HTR-8/SVneo (cell line): ENCODE measurements at places on chromosomes 6 and 20.
A peak's percentile ranks its signal among the peaks of the same experiment; 100 is the strongest.

GRCh38 chr6:44779130-44779826 is 391.8 kb downstream of the CDC5L start:
- DNase-seq, result no peak

GRCh38 chr6:70524721-70525286 is 41.9 kb upstream of the SDHAF4 start:
- no peak for DNase-seq

GRCh38 chr6:146381486-146381885 is 162.1 kb upstream of the RAB32 start:
- DNase-seq, result no peak

GRCh38 chr6:152206072-152206818 is 398.8 kb downstream of the ESR1 start:
- DNase-seq, result peak; percentile 7

GRCh38 chr20:47719625-47720024 is 65.7 kb downstream of the SULF2 start:
- no peak for DNase-seq

DNA sequence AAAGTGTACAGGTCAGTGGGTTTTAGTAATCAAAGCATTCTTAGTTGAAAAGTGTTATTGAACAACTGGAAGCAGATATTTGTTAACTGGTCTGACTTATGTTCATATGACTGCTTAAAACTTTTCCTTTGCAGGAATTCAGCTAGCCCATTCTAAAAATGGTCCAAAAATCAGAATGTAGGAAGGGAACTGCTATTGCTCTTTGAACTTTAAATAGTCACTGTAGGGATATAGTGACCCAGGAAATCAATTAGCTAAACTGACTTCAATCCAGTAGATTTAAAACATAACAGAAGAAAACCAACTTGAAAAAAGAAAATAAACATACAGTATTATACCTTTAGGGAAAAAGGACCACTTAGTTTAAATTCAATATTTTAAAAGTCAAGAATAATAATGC is 25.5 kb downstream of the AKAP12 start:
- DNase-seq, result no peak

GRCh38 chr6:81800666-81801065 is 48.2 kb upstream of the TENT5A start:
- no peak for DNase-seq

DNA sequence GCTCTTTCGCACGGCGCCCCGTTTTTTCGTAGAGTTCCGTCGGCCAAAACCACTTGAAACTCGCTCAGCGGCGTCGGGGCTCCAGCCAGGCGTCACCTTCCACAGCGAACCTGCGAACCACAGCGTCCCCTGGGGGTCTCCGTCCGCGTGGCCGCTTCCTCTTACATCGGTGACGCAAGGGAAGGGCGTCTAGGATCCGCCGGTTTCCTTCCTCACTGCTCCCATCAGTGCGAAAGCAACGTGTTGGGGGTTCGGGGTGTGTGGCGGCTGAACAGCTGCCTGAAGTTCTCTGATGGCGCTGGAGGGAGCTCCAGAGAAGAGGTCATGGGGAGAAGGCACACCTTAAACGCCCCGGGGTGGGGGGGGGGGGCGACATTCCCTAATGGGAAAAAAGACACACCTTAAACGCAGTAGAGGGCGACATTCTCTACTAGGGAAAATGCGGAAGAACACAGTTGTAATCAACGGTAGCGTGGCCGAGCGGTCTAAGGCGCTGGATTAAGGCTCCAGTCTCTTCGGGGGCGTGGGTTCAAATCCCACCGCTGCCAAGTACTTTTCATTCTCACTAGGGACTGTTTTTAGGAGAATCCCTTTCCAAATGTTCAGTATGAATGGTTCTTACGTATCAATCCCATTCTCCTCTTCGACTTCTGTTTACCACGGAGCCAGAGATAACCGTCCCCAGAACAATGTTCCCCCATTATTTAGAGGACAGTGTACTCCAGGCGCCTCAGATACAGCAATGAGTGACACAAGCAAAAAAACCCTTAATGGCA is 16.4 kb downstream of the ZNF311 start:
- peak; percentile 53 for DNase-seq

GRCh38 chr20:1567392-1568162 is 10.1 kb upstream of the SIRPD start:
- peak; percentile 81 for DNase-seq

DNA sequence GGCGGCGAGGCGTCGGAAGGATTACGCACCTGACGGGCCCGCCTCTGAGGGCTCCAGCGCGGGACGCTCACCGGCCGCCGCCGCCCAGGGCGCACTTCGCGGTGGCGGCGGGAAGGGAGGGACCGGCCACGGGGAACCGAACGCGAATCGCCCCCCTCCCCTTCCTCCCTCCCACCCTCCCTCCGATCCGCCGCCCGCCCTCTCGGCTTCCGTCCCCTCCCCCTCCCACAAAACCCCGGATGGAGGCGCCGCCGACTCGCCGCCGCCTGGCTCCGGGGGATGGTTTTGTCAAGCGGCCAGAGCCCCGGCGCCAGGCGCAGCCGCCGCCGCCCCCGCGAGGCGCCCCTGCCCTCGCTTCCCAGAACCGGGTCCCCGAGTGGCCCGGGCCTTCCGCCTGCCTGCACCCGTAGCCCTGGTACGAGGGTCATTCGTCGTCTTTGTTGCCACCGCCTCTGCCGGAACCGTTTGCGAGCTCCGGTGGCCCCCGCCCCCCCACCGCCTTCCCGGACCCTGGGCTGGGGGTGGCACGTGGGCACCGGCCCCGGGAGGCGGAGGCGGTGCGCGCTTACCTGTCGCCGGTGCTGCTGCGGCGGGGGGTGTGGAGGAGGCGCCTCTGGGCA is 398 bp downstream of the ZBTB2 start:
- DNase-seq, result no peak

GRCh38 chr6:51675922-51676275 is 411.5 kb downstream of the PKHD1 start:
- DNase-seq, result no peak

DNA sequence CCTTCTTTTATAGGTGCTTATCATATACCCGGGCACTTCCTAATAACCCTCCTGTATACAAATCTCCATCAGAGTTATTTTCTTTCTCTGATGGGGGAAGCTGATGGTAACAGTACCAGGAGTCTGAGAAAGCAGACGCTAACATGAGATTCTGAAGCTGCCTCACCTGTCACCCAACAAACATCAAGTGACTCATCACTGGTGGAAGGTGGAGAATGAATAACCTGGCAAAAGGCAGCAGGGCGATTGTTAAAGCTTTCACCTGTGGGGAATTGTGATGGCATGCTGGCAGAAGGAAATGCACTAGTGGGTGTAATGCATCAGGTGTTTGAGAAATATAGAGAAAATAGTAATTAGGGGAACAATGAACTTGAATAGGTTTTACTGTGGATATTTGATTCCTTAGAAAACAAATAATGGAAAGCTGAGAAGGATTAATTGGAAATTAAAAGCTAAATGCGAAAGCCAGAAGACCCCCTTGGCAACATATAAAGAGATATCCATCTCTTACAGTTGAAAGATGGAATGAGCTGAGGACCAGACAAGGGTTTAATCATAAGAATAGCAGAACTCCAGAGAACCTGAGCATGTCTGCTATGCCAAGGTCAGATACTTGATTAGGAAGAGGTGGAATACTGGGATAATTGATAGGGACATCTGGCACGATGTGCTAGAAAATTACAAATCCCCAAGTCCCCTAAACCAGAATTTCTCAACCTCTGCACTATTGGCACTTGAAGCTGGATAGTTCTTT is 517.1 kb downstream of the PKHD1 start:
- no peak for DNase-seq

- DNase-seq, result no peak
These were observed 129.5 kb downstream of the NFATC2 start for GRCh38 chr20:51412951-51413481.

GRCh38 chr6:121816906-121817540 is 381.6 kb downstream of the GJA1 start:
- no peak for DNase-seq

GRCh38 chr6:3058957-3059356 is 9.3 kb upstream of the RIPK1 start:
- DNase-seq, result no peak

DNA sequence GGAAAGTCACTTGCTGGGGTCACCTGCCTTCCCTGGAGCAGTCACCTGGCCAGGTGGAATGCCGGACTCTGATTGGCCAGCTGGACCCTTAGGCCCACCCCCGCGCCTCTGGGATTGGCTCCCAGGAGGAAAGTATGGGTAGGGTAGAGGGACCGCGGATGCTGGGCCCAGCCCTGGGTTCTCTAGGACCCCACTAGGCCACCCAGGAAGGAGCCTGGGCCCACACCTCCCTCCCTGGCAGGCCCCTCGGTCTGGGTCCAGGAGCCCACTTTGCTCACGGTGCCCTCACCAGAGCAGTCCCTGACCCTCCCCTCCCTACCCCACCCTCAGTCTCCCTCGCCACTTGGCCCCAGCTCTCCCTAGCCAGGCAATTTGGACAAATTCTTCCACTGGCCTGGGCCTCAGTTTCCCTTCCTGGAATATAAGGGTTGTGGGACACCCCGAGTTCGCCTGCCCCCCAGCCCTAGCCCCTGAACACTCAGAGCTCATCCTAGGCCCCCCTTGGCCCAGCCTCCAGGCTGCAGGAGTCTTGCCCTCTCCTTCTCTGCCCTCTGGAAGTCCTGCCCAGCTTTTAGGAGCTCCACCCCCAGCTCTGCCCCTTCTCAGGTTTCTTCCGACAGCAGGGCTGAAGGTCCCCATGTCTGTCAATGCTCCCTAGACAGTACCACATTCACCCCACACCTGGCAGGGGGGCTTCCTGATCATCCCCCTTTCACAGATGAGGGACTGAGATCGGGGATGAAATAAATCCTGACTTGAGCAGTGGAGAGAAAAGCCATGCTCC is 299.6 kb downstream of the TAF4 start:
- no peak for DNase-seq

DNA sequence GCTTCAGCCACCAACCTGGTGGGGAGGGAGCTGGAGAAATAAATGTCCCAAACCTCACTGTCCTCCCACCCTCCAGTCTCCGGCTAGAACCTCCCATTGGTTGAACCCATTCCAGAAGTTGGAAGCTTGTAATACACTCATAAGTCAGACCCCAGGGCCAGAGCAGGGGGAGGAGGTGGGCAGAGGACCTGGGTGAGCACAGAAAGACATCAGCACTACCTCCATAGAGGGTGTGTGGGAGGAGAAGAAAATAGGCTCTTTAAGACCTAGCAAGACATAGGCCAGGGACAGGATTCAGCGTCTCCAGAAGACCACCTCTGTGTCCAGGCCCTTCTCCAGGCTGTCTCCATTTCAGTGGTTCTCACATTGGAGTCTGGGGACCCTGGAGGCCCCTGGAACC is 73.3 kb upstream of the TOP1 start:
- DNase-seq, result no peak

- DNase-seq, result no peak
These were observed 122.1 kb upstream of the SPACA1 start for GRCh38 chr6:87925373-87926060.

DNA sequence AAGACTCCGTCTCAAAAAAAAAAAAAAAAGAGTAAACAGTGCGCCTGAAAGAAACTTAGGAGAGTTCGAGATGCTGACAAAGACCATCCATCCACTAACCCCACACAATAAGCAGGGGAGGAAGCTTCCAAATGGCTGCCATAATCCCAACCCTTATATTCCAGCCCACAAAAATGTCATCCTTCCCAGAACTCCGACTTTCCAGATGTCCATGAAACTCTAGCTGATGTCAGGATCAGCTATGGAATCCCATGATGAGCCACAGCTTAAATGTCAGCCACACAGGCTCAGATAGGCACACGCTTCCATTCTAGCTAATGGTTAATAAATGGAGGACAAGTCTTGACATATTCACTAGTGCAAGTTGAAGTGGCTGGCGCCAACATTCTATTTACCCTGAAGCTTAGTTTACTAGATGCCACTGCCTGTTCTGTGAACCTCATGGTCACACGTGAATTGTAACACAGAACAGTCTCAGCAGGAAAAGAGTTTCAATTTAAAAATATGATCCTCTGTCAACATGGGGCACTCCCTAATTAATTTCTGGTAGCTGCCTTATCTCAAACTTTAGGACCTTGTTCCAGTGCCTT is 75.5 kb downstream of the FOXF2 start:
- no peak for DNase-seq

DNA sequence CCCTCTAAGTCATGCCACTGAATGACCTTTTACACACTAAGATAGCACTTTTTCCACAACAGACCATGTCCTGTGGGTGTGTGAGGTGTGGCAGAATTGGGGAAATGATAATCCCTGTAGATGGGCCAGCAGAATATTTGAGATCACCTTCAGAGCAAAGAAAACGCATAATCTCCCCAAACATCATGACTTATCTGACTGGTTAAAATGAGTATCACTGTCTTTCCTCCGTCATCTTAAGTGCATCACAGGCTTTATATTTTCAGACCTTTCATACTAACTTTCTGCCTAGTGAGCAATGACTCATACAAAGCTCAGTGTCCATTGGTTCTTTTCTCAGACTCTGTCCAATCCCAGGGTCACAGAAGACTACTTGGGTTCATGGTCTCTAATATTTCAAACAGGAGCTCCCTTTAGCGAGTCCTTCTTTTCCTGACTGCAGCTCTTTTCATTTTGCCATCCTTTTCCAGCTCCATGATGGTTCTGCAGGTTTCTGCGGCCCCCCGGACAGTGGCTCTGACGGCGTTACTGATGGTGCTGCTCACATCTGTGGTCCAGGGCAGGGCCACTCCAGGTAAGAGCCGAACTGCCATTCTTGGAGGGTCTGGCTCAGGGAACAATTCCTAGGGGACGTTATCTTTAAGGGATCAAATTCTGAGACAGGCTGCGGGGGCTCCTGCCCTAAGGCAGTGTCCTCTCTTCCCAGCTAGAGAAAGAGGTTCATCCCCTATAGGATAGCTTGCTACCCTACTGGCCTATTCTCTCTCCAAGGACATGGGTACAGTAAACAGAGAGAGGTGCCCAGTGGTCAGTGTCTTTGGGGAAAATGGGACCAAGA is at the start of gene HLA-DPB1:
Gene HLA-DPB1 (plus strand): TSS at position 423 of the 838 bp plus-strand sequence. CDS start 52 bp downstream, at position 475.
- peak; percentile 66 for DNase-seq
